ENCODE measurements at places on chromosomes 1 and 21. TPM values are rescaled to one million over a fixed set of nuclear protein-coding genes. Genes with fewer than 3 reads are reported as not detected.

The PLPP3 gene
- total RNA-seq = not detected

The HAO2 gene
- total RNA-seq = not detected

DNA sequence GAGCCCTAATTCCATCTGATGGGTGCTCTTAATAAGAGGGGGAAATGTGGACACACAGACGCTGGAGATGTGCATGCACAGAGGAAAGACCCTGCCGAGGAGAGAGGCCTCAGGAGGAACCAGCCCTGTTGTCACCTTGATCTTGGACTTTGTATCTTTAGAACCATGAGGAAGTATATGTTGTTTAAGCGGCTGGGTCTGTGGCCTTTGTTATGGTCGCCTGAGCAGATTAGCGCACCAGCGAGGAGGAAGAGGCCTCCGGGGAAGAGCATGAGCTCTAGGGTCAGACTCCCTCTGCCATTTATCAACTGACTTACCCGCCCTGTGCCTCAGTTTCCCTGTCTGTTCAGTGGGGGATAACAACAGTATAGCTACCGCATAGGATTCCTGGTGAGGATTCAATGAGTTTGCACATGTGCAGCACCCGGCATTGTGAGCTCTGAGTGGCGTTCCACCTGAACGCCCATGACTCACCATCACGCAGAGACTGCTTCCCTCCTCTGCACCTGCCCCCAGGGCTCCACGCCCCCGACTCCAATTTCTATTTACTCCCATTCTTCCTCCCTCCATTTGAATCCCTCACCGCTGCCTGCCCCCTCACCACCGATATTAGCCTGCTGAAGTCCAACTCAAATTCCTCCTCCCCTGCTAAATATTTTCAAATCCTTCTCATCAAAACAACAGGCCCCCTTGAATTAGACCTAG lies 67.2 kb downstream of the ATP5PO start:
- no peak overlapping the region for H3K4me3 ChIP-seq
- H3K4me1 ChIP-seq = no peaks in the 10 kb centered on the region
- H3K27ac ChIP-seq = no peak overlapping the region
- no peak for DNase-seq
- no peaks in the 10 kb centered on the region for H3K27me3 ChIP-seq

DNA sequence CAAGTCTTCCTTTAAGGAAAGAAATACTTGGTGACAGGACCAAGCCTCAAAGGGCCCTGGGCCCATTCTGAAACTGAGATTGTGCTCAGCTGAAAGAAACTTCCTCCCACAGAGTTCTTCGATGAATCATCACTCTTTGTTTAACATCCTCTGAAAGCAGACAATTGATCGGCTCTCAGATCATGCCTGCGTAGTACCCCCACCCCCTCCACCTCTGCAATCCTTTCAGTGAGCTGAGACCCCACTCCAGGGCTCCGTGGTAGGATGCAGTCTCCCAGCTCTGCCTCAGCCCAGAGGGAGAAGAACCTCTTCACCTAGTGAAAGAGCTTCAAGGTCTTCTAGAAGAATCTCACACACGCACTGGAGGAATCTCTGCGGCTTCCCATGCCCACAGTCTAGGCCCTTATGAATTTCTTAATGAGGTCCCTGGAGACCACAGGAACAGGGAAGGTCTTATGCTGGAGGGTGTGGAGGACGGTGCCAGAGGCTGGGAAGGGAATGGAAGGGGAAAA lies 104.9 kb upstream of the SOD1 start:
- no peaks in the 10 kb centered on the region for H3K36me3 ChIP-seq
- H3K4me1 ChIP-seq = peaks cover 2% of the 10 kb centered on the region
- no peak for DNase-seq
- H3K4me3 ChIP-seq = no peak overlapping the region

DNA sequence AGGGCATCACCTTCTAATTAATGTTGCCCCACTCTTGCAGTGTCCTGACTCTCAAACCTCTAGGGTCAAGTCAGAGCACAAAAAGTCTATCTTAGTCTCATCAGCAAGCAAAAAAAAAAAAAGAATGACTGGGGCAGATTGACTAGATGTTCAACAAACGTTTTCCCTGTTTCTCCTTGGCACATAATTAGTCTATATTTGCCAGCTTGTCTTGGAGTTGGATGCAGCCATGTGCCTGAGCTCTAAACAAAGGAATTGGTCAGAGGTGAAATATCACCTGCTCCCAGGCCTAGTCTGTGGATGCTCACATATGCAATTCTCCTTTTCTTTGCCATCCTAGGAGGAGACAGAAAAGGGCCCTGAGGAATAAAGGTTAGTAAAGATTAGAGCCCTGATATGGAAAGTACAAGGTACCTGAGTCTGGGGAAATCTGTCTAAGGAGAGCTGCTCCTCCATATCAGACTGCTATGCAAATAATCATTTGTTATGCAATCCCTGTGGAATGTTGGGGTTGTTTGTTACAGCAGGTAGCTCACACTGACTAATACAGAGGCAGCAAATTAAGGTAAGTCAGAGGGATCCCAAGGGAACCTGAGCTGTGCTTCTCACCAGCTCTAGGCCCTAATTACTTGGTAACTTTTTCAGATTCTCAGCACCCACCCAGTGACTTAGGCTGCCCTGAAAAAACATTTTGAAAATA lies 130.8 kb downstream of the BRINP2 start:
- H3K4me3 ChIP-seq = no peak overlapping the region
- H3K27ac ChIP-seq = no peak overlapping the region
- DNase-seq = no peak
- no peaks in the 10 kb centered on the region for H3K27me3 ChIP-seq
- H3K36me3 ChIP-seq = no peaks in the 10 kb centered on the region

DNA sequence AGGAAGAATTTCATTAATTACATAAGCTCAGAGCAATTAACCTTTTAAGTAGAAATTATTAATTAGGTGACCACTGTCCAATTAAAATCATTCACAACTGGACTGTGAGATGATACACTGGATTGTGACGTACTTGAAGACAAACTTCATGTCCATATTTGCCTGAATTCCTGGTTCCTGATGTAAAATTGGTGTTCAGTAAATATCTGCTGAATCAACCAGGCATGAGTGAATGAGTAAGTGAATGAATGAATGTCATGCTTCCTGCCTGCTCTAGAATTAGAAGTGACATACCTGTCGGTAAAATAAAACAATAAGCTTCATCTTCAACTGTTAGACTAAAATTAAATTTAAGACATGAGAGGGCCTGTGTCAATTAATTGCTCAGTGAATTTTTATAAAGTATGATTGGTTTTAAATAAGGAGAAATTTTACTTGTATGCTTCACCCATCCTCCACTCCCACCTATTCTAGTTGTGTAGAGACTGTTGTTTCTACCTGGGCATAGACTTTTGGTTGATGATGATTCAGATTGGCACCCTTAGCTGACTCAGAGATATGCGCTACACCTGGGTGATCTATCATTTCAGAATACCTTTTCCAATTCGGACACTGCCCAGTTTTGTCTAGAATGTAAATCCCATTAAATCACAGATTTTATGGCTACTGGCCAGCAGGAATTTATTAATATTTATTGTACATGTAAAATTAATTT lies 56.9 kb upstream of the PTGS2 start:
- no peak overlapping the region for H3K27ac ChIP-seq
- no peaks in the 10 kb centered on the region for H3K36me3 ChIP-seq
- H3K4me1 ChIP-seq = no peaks in the 10 kb centered on the region
- no peak overlapping the region for H3K4me3 ChIP-seq
- H3K27me3 ChIP-seq = no peaks in the 10 kb centered on the region

DNA sequence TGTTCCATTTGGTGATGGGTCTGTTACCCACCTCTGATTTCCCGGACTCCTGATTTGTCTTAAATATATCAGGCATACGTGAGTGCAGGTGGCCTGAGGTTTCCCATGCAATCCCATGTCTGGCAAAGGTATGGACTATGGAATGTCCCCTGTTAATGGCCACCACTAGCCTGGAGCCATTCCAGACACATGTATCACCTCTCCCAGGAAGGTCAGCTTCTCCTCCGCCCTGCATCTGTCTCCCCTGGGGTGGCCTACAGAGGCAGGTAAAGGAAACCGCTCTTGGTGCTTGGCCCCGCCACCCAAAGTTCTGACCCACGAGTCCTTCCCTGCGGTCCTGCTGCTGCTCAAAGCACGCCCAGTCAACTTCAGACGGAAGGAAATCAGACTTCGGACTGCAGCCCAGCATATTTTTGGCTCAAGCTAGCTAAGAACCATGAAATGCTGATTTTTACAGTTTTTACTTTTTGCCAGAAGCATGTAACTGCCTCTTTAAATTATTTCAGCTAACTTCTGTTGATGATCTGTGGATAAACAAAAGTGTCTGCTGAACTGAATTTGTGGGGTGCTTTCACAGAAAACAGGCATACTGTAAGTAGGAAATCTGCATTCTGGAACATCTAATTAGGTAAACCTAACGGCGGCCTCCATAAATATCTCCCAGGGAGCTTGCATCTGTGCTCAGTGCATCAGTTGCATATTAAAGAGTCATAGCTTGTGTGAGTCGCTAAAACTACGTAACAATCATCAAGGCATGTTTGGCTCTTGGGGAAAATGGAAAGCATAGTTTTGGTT lies 105.9 kb downstream of the PCP4 start:
- H3K27ac ChIP-seq = no peak overlapping the region
- no peaks in the 10 kb centered on the region for H3K36me3 ChIP-seq
- no peaks in the 10 kb centered on the region for H3K27me3 ChIP-seq
- H3K4me1 ChIP-seq = no peaks in the 10 kb centered on the region
